ENCODE measurements at places on chromosomes 13 and 19.

GRCh38 chr19:42312370-42312769 is 739 bp upstream of the TMEM145 start:
- no peak for DNase-seq

- no peak for DNase-seq
Observed at GRCh38 chr19:41377977-41378709, 1.8 kb downstream of the TMEM91 start.

DNA sequence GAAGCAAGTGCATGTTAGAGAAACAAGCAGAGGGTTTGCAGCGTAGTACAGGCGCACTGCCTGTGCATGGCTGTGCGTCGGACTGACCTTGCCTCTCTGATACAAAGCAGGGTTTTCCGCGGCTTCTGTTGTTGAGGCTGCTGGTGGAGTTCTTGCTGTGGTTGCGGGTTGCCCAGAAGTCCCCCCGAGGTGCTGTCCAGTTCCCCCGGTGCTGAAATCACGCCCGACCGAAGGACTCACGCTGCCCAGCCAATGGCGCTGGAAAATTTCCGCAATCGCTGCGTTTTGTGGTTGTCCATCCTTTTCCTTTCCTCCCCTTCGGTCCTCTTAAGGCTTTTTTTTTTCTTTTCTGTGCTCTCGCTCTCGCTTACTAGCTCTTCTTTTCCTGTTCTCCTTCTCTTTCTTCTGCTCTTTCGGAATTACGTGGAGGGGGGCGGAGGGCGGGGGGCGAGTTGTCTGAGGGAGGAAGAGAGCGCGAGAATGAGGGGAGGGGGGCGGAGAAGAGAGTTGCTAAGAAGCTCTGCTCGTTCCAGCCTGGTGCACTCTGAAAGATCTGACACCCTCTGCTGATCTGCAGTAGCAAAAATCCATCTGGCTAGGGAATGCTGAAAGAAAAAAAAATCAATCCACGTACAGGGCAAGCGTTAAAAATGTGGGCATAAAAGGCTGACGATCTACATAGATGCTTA is at the start of gene SLITRK1:
SLITRK1 (minus strand) TSS at position 558 of the 689 bp plus-strand sequence. CDS start 967 bp downstream, outside the sequence.
- DNase-seq: no peak

GRCh38 chr19:40419780-40420179 is 6.0 kb downstream of the SERTAD1 start:
- DNase-seq: no peak

DNA sequence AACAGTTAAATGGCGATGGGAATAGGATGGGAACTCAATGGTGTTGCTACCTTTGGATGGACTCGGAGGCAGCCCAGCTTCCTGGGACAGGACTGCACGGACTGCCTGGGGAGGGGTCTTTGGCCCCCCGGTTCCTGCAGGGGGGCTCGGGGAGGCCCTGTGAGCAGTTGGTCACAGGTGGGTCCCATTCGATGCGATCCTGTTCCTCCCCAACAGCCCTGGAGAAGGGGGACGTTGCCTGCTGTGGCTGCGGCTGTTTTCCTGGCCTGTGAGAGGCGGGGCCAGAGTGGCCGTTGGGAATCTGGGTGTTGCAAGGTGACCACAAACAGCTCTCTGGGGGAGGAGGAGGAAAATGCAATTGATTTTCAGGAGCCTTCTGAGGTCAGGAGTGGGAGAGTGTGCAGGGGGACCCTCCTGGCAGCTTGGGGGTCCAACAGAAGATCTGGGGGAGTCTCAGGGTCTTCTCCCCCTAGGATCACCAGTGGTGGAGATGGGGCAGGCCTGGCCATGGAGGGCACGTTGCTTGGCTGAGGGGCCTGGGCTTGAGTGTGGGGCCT is 1.9 kb upstream of the PLPPR3 start:
- DNase-seq: no peak

GRCh38 chr13:89951341-89951740 is 1396.1 kb upstream of the MIR17HG start:
- no peak for DNase-seq

- DNase-seq: no peak
Observed at GRCh38 chr13:98189841-98190505, 12.9 kb upstream of the RNF113B start.

DNA sequence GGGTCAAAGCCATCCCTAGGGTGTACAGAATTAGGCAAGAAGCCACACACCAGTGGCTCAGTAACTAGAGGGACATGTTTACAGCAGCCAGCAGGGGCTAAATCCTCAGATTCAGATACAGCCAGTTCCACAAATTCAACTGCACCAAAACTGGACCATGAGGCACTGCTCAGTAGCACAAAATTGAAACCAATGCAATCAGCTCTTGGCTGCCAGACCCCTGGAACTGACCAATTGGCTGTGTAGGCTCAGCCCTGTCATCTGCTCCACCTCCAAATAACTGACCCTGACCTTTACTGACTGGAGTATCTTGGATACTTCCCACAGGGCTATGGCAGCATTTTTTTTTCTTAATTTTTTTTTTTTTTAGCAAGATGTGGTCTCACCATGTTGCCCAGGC is 226.5 kb downstream of the FOXO1 start:
- no peak for DNase-seq

GRCh38 chr13:42153199-42154113 is 105.0 kb downstream of the DGKH start:
- DNase-seq: no peak

GRCh38 chr13:33347861-33348260 is 62.3 kb upstream of the STARD13 start:
- no peak for DNase-seq

DNA sequence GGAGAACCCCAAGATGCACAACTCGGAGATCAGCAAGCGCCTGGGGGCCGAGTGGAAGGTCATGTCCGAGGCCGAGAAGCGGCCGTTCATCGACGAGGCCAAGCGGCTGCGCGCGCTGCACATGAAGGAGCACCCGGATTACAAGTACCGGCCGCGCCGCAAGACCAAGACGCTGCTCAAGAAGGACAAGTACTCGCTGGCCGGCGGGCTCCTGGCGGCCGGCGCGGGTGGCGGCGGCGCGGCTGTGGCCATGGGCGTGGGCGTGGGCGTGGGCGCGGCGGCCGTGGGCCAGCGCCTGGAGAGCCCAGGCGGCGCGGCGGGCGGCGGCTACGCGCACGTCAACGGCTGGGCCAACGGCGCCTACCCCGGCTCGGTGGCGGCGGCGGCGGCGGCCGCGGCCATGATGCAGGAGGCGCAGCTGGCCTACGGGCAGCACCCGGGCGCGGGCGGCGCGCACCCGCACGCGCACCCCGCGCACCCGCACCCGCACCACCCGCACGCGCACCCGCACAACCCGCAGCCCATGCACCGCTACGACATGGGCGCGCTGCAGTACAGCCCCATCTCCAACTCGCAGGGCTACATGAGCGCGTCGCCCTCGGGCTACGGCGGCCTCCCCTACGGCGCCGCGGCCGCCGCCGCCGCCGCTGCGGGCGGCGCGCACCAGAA is 1.1 kb downstream of the SOX1 start:
- DNase-seq: no peak

All from stimulated activated CD4-positive, alpha-beta T cell treated with anti-CD3 and anti-CD28 coated beads, Interleukin-2, amount 100 ng/mL, for 48 hours (primary cell).